CMK (cell line): ENCODE measurements at places on chromosomes 2 and 18.

DNA sequence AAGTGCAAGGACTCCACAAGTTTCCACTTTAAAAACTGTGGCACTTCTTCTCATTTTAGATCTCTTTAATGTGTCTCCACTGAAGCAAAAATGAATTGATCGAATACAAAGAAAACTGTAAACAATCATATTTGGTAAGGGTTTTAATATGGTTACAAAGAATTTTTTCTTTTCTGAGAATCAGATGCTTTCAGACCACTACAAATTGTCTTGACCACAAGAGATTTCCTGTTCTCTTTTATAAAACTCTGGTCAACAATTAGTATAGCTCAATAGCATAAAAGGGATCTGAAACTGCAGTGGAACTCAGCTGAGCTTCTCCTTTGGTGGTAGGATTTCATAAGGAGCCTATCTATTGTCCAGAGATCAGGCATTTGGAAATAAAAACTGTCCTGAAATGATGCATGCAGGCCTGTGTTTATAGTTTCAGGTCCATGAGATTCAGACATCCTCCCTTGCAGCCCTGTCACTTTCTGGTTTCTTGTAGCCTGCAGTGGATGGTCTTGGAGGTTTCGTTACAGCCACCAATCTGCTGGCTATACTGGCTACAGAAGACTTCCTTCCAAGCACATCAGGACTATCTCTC lies 120.0 kb downstream of the DOCK10 start:
- no peak for DNase-seq

DNA sequence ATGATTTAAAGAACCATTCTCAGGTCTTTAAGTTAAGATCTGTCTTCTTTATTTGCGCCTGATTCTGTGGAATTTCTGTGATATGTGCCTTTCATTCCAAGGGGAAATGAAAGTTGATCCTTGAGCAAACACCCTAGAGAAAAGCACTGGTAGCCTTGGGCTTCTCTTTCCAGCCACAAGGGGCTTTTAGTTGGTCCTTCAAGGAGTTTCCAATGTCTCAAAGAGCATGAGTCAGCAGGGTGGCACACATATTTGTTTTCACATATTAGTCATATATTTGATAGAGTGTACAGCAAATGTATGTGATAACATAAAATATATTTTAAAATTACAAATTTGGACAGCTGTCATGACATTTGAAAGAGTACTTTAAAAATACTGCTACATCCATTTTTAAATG lies 339.5 kb downstream of the TXNL1 start:
- DNase-seq, result no peak

DNA sequence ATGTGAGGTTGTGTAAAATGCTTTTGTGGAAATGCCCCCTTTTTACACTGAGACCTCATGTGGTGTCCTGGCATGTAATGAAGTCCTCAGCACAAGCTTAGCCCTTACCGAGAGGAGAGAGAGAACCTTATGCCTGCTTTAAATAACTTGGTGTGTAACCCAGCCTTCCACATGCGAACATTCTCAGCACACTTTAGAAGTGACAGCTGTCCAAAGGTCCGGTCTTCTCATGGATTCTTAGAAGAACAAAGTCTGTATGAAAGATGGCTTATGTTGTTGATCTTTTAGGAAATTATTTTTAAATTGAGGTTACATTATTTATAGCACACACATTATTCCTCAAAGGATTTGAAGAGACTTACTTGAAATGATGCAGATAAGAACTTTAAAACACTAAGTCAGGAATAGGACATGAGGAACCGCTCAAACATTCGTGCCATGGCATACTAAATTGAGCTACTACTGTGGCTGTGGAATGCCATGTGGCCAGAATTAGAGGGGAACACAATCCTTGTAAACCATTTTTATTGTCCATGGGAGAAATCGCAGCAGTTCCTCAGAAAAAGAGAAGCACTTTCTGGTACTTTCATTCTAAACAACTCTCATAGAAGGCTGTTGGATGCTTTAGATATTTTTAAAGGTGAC lies 79.6 kb downstream of the WDSUB1 start:
- no peak for DNase-seq

- no peak for DNase-seq
Observed at GRCh38 chr2:152504618-152505017, 169.6 kb downstream of the FMNL2 start.

DNA sequence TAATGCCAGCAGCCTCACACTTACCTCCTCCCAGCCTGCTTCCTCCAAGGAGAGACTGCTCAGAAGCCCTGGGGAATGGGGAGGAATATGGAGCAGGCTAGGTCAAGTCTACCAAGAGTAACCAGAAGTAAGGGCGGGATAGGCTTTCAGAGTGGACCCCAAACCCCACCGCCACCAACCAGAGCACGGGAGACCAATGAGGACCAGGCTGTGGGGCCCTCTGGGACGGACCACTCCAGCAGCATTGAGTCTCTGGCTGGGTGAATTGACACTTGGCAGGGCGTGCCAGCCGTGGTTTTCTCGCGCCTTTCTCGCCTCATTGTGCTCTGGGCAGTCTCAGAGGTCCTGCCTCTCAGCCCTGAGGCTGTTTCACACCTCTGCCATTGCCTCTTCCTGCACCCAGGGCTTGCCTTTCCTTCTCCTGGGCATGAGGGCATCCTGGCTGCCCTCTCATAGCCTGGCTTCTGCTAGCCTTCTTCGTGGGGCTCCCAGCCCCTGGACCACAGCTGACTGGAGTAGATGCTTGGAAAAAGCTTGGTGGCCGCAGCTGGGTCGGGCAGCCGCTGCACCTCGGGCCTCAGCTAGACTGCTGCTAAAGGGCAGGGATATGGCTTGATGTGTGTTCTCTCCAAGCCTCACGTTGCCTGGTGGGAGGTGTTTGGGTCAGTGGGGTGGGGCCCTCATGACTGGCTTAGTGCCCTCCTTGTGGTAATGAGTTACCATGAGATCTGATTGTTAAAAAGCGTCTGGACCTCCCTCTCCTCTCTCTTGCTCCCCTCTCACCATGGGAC lies 40.5 kb upstream of the HS6ST1 start:
- no peak for DNase-seq
